GOT3 (cell line): ENCODE measurements at places on chromosomes 1 and 21.
A peak's percentile ranks its signal among the peaks of the same experiment; 100 is the strongest.

DNA sequence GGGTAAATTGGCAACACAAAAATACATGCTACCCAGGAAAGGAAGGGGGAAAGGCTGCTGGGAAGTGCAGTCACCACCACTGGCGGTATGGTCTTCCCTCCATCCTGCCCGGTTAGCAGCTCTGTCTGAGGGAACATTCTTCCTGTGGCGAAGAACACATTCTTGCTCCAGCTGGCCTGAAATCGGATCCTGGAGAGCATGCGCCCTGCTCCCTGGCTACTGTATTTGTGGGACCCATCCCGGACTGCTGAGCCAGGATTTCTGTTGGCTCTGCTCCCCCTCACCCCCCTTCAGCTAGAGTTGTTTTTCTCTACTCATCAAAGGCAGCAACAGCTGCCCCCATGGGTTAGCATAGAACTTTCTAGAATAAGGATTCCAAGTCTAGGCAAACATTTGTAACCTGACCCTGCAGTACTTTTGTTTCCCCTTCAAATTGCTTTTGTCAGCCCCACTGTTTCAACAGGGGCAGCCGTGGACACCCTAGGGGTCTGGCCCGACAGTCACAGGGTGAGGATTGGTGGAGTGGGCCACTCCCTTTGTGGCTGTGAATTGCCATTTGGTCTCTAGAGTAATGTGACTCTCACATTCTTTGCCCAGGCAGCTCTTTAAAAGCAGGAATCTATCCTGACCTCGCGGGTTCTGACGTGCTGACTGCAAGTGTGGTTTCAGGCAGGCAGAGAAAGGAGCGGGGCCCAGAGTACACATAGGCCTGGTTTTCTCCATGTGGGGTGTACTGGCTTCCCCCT lies 157.7 kb downstream of the TOMM20 start:
- peak; percentile 35 for DNase-seq

GRCh38 chr1:234963904-234964702 lies 164.5 kb downstream of the TOMM20 start:
- no peak for DNase-seq

- no peak for DNase-seq
Measured at GRCh38 chr1:148264374-148265276, 112.5 kb upstream of the NBPF11 start.

GRCh38 chr1:236343246-236343870 lies 50.7 kb upstream of the EDARADD start:
- DNase-seq: no peak

DNA sequence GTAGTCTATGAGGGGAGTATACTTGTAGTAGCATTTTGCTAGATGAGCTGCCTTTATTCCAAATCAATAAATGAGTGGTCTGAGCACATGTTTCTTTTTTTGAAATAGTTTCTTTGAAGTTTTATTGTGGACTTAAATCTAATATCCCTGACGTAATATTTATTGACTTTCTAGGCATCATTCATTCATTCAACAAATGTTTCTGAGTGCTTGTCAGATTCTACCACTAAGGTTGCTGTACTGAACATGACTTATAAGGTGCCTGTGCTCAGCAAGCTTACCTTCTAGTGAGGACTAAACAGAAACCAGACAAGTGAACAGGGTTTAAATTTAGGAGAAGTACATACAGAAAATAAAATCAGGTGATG lies 68.4 kb downstream of the POU2F1 start:
- no peak for DNase-seq

GRCh38 chr1:12345350-12346217 lies 115.8 kb downstream of the VPS13D start:
- no peak for DNase-seq

DNA sequence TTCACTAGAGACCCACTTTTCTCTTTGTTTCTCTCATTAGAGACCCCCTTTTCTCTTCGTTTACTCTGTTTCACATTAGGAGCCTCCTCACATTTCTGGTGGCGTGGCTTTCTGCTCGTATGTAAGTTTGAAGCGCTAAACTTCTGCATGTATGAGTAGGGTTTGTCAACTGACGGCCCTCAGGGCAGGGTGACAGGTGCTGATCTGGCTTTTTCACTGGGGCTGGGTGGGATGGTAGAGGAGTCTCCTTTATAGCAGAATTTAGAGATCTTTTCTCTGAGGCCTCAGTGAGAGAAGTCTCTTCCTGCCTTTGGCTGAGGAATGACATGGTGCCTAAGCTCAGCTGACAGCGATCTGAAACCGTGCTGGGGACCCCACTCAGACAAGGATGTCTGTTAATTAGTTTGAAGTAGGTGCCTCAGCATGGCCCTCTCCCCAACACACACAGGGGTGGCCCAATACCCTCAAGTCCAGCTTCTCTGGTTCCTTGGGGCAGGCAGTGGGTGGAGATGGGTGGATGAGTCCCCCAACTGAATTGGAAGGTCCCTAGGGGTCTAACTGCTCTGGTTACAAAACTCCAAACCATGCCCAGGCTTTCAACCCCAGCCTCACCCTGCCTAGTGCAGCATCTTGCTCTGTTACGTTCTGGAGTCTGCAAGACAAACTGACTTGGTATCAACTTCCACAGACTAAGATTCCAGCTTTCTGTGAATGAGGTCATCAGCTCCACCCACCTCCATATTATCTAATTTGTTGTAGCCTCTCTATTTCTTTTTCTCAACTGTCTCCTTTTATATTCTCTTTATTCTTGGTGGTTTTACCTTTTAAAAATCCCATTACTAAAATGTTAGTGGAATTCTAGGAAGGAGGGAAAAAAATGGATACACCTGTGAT lies 3.2 kb downstream of the SLC1A7 start:
- no peak for DNase-seq

DNA sequence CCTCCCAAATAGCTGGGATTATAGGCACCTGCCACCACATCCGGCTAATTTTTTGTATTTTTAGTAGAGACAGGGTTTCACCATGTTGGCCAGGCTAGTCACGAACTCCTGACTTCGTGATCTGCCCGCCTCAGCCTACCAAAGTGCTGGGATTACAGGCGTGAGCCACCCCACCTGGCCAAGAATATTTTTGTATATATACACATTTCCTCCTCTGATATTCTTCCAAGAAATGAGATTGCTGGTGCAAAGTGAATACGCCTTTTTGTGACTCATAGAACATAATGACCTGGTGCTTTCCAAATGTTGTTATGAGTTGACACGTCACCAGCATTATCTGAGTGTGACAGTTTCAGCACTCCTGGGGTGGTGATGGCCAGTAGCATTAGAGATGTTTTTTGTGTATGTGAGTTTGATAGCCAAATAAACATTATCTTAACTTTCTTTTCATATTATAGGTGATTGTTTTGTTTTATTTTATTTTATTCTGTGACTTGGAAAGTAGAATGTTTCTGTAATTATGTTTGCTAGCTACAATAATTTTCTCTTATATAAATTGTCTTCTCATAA lies 54.9 kb downstream of the KCNK1 start:
- DNase-seq: no peak

- DNase-seq: no peak
Measured at GRCh38 chr1:67371681-67372080, 58.5 kb downstream of the SERBP1 start.

DNA sequence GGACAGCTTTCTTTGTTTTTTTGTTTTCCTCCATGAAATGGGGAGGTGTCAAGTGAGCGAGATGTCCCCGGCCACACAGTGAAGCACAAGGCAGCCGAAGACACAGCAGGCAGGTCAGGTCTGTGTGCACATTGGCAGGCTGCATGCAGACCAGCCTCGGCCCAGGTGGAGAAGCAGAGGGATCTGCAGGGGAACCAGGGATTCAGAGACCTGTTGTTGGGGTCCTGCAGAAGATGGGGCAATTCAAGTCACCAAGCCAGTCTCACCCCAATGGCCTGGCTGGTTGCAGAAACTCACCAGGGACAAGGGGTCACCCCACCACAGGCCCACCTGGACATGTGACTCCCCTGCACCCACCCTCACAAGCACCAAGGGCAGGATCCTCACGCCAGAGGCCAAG lies 4.0 kb upstream of the ABCG1 start:
- no peak for DNase-seq

DNA sequence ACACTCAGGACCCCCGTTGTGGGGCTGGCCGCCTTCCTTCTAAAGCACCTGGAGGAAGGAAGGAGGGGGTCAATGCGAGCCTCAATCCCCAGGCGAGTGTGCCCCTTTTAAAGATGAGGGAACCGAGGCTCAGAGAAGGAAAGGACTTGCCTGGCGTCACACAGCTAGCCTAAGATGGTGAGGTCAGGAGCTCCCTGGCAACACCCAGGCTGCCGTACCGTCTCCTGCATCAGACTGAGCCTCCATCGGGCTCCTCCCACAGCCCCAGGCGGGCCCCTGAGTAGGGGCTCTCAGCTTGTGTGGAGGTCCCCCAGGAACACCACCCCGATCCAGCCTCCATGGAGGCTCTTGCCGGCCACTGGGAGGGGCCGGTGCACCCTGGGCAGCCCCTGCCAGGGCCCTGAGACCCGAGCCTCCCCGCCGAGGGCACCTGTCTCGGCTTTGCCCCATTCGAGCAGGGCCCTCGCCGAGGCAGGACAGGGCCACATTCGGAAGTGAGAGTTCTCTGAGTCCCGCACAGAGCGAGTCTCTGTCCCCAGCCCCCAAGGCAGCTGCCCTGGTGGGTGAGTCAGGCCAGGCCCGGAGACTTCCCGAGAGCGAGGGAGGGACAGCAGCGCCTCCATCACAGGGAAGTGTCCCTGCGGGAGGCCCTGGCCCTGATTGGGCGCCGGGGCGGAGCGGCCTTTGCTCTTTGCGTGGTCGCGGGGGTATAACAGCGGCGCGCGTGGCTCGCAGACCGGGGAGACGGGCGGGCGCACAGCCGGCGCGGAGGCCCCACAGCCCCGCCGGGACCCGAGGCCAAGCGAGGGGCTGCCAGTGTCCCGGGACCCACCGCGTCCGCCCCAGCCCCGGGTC lies at the start of gene AIRE:
Gene AIRE (plus strand): TSS at position 739 of the 855 bp plus-strand sequence. CDS start 131 bp downstream, outside the sequence.
- DNase-seq: no peak

- DNase-seq: no peak
Measured at GRCh38 chr1:187157115-187157514, 328.4 kb downstream of the PLA2G4A start.

- DNase-seq: no peak
Measured at GRCh38 chr1:3450983-3451382, 3.5 kb upstream of the ARHGEF16 start.

- DNase-seq: no peak
Measured at GRCh38 chr1:189496768-189497167, 980.9 kb downstream of the BRINP3 start.

GRCh38 chr1:99749504-99750347 lies 16.7 kb downstream of the FRRS1 start:
- DNase-seq: no peak

- DNase-seq: no peak
Measured at GRCh38 chr1:192592517-192592916, 16.9 kb downstream of the RGS1 start.

DNA sequence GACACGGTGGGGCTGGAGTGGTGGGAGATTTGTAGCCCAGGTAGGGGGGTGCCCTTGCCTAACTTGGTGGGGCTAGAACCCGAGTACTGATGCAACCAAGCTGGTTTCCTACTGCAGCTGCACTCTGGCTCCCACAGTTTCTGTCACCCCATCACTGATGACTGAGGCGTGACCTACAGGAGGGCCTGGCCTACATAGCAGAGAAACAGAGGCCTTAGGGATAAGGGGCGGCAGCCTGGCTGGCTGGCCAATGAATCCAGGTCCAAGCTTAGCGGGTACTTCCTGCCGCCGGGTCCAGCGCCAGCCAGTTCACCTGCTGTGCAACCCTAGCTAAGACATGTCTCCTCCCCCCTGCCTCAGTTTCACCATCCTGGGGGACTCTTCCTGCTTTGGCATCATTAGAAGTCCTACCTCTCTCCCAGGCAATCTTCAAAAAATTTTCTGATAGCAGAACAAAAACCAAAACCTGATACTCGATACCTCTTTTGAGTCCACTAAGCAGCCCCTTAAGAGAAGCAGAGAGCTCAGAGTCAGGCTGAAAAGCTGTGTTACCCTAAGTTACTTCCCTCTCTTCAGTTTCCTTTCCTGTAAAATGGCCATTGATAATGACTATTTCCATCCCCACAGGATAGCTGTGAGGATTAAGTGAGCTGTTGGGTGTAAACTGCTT lies 27.3 kb upstream of the RNF19B start:
- no peak for DNase-seq

DNA sequence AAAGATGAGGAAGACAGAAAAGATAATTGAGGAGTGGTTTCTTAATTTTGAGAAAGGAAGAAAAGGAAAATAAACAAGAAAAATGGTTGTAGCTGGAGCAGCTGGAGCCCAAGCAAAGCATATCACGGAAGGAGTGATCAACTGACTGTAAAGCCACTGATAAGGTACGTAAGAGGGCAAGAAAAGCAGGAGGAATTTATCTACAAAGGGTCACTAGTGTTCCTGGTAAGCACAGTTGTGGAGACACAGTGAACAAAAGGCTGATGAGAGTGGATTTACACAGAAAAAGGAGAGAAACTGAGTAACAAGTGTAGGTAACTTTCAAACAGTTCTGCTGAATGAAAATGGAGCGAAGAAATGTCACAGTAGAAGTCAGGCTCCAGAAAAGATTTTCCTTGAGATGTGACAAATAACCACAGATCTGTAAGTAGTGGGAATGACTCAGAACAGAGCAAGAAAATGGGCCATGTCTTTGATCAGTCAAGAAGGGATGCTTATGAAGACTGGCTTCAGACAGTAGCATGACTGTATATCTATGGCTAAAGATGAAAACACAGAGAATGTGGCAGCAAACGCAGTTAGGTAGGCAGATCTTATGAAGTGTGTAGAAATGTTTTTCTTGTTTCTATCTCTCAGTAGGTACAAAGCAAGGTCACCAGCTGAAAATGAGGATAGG lies 45.6 kb upstream of the RBM34 start:
- DNase-seq: no peak

- DNase-seq: no peak
Measured at GRCh38 chr1:160647329-160647720, 481 bp upstream of the SLAMF1 start.

DNA sequence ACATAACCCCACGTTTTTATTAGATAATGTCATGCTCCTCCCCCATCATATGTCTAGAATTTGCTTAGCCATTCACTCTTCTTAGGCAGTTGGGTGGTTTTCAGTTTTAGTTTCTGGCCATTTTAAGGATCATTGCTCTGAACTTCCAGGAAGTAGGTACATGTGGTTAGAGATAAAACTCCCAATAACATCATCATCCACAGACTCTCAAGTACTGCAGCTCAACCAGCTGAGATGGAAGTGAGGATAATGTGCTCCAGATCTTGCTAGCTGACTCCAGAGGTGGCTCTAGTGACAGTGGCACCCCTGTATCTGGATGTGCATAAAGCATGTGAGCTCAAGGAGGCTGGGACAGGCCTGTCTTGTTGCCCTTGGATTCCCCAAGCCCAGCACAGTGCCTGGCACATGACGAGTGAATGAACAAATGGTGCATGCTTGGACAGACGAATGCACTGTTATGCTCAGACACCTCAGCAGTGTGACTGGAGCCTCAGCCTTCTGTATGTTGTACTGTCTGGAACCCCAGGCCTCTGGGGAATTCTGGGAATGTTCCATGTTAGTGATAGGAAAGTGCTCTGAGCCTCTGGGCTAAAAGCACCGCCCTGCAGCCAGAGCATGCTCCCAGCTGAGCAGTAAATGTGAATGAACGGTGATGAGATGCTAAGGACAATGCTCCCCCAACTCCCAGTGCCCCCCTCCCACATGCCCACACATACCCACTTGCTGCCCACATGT lies 16.4 kb upstream of the KCNN3 start:
- no peak for DNase-seq
